Activated CD4-positive, alpha-beta T cell treated with anti-CD3 and anti-CD28 coated beads for 48 hours (primary cell): ENCODE measurements at places on chromosomes 2 and 18.

- no peak for DNase-seq
Measured at GRCh38 chr2:62032096-62032495, 126.6 kb downstream of the COMMD1 start.

DNA sequence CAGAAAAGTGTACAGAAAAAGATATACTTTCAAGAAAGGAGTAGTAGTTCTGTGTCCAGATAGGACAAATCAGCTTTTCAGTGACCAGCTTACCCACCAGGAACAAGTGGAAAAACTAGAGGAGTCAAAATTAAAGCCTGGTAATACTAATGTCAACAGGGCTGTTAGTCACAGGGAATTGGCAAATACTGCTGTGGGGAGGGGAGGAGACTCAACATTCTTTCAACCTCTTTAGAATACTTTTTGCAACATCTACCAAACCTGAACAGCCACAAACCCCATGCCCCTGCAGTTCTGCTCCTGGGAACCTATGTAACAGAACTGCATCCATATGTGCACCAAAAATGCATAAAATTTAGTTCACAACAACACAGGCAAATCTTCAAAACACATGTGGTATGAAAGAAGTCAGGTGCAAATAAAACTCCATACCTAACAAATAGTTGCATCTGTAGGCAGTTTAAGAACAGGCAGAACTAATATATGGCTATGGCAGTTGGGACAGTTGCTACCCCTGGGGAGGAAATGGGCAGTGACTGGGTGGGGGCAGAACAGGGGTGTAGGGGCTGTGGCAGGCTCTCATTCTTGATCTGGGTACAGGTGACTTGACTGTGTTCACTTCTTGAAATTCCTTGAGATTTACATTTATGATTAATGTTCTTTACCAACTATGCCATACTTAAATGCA lies 9.7 kb downstream of the CMPK2 start:
- no peak for DNase-seq

GRCh38 chr2:58481670-58482069 lies 240.5 kb upstream of the FANCL start:
- DNase-seq: no peak

DNA sequence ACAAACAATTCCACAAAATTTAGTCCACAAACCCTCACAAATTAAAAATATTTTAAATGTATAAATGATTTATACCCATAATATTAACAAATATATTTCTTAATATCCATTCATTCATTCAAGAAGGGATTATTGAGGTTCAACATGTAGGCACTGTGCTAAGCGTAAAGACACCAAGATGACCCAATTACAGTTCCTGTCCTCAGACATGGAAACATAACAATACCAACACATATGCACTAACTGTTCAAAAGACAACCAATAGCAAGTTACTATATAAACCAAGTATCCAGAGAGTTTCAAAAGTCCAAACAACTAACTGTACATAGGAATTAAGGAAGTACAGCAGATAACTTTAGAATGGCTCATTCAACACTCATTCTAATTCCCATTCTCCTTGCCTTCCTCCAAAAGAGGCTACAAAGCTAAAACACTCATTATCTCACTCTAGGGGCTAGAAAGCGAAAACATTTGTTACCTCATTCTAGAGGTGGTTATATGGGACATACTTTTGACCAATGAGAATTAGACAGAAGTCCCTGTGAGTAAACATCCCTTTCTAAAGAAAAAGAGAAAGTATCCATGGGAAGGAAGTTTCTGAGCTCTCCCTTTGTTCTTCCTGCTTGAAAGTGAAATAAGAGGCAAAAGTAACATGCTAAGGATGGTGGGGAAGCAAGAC lies 292.4 kb downstream of the ZEB2 start:
- DNase-seq: no peak

DNA sequence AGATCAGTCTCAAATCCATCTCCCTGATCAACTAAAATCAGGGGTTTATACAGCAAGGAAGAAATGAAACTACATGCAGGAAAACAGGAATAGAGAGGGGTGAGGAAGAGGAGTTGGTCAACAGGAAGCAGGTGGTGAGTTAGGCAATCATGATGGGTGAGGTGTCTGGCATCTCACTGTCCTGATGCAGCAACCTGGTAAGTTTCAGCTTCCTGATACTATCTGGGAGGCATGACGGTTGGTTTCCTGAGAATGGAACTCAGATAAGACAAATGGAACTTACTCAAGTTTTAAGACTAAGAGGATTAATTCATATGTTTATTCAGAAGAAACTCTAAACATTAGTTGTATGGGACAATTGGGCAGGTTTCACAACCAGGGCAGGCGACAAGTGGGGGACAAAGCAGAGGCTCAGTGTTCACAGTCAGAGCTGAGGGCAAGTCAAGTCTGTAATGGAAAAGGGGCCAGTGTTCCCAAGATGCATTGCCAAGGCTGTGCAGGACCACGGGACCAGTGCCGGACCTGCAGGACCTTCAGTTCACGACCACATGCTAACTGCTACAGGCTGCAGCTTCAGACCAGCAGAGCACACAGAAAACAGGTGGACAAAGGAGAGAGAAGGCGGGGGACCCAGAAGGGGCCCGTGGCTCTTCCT lies 17.7 kb upstream of the GALM start:
- no peak for DNase-seq

DNA sequence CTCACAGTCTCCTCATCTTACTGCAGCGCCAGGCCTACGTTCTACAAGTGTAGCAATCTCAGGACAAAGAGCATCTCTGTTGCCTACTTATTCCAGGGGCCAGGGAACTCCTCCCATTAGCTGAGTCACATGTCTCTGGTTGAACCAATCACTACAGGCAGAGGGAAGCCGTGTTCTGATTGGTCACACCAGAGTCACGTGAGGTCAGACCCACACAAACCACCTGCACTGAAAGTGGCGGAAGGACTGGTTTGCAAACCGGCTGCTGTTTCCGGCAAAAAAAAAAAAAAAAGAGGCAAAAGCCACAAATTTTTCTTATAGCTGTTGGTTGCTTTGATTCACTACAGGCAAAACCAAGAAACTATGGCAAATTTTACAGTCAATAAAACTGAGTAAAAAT lies 21.9 kb upstream of the USP14 start:
- peak; percentile 48 for DNase-seq

GRCh38 chr2:237594514-237594871 lies 4.0 kb upstream of the RAB17 start:
- DNase-seq: no peak

DNA sequence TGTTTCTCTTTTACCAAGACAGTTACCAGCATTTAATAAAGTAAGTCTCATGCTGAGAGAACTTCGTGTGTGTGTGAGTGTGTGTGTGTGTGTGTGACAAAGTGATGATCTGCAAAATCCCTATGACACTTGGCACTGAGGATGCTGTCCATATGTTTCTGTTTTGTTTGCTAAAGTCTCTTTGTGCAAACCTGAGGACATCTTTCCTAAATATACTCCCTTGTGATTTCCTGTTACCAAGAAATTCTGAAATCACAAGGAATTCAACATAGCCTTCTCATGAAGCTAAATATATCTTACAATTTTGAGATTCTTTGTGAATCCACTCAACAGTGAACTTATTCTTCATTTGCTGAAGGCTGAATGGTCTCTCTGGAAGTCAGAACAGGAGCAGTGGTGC lies 1359.7 kb upstream of the NRXN1 start:
- no peak for DNase-seq

DNA sequence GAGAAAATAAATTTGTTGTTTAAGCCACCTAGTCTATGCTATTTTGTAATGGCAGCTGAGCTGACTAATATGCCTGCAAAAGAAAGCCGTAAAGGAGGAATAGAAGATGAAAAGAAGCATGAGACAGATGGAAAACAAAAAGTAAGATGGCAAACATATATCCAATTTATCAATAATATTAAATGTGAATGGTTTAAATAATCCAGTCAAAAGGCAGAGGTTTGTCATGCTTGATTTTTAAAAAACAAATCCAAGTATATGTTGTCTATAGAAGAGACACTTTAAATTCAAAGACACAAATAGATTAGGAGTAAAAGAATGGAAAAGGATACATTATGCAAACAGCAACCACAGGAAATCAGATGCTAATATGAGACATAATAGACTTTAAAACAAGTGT lies 35.4 kb upstream of the EMILIN2 start:
- no peak for DNase-seq

GRCh38 chr2:69087211-69087911 lies 74.4 kb downstream of the ANTXR1 start:
- no peak for DNase-seq

- DNase-seq: no peak
Measured at GRCh38 chr2:119249311-119249710, 25.7 kb downstream of the STEAP3 start.

- no peak for DNase-seq
Measured at GRCh38 chr18:49976001-49976400, 162.7 kb upstream of the ACAA2 start.

- no peak for DNase-seq
Measured at GRCh38 chr2:130827502-130828251, 9.0 kb upstream of the ARHGEF4 start.
